ENCODE measurements at places on chromosomes 4 and X.

GRCh38 chrX:24575496-24575895, 71.7 kb downstream of the PCYT1B start:
- DNase-seq: no peak

GRCh38 chr4:93764639-93765246, 63.8 kb upstream of the ATOH1 start:
- peak; percentile 47 for DNase-seq

DNA sequence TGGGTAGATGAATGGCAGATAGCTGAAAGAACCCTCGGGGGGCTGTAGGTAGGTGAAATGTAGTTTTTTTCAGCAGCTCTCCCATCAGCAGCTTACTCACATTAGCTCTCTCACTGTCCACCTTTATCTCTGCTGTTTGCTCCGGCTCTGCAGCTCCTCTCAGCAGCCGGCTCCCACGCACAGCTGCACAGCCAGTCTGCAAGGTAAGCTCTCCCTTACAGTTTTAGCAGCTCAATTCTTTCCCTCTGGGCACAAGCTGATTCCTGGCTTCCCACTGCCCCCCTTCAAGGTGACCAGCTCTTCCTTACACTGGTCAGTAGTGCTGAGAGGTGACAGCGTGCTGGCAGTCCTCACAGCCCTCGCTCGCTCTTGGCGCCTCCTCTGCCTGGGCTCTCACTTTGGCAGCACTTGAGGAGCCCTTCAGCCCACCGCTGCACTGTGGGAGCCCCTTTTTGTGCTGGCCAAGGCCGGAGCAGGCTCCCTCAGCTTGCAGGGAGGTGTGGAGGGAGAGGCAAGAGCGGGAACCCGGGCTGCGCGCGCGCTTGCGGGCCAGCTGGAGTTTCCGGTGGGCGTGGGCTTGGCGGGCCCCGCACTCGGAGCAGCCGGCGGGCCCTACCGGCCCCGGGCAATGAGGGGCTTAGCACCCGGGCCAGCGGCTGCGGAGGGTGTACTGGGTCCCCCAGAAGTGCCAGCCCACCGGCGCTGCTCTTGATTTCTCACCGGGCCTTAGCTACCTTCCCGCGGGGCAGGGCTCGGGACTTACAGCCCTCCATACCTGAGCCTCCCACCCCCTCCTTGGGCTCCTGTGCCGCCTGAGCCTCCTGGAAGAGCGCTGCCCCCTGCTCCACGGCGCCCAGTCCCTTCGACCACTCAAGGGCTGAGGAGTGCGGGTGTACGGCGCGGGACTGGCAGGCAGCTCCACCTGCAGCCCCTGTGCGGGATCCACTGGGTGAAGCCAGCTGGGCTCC, 393.6 kb downstream of the CENPC start:
- DNase-seq: no peak

GRCh38 chr4:20096911-20097310, 154.8 kb upstream of the SLIT2 start:
- DNase-seq: no peak

GRCh38 chr4:167784826-167785225, 307.5 kb upstream of the ANXA10 start:
- DNase-seq: no peak

GRCh38 chr4:10571909-10572308, 112.7 kb downstream of the CLNK start:
- DNase-seq: no peak

DNA sequence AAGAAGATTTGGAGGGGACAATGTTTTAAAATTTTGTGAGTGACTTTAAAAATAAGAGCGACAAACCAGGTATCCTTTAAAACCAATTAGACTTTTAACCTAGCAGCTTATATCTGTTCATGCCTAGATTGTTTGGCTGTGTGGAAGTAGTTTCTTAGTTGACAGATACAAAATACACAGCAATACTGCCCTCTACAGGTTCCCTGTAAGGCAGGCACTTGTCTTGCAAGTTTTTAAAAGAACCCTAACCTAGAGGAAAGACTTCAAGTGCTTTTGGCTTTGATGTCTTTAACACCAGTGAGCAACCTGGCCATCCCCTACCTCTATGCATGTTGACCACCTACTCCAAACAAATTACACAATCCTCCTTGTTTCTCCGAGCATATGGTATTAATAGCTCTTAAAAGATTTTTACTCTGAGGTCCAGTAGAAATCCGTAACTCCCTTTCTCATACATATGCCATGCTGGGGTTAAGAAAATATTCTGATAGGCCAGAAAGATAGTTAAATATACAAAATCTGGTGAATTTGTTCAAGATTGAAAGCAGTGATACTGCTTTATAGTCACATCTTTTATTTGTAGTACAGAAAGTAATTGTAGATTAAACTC, 273.0 kb downstream of the ARHGAP24 start:
- DNase-seq: peak; percentile 90

DNA sequence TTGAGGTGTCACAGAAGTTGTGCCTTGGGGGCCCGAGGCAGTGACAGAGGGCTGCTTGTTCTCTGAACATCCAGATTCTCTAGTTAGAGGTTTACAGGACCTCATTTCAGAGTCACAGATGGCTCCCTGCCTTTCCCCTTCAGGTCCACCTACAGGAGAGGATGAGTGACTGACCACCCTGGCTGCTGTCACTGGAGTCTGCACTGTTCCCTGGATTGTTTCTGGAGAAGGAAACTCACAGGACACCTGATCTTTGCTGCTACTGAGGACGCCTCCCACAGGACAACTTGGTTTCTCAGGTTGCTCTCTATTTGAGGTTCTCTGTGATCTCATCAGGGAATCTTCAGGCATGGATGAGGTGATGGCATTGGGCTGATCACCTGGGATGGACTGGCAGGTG, 58.3 kb downstream of the GPRIN3 start:
- no peak for DNase-seq

GRCh38 chr4:92307181-92307580, 3.4 kb downstream of the GRID2 start:
- no peak for DNase-seq

DNA sequence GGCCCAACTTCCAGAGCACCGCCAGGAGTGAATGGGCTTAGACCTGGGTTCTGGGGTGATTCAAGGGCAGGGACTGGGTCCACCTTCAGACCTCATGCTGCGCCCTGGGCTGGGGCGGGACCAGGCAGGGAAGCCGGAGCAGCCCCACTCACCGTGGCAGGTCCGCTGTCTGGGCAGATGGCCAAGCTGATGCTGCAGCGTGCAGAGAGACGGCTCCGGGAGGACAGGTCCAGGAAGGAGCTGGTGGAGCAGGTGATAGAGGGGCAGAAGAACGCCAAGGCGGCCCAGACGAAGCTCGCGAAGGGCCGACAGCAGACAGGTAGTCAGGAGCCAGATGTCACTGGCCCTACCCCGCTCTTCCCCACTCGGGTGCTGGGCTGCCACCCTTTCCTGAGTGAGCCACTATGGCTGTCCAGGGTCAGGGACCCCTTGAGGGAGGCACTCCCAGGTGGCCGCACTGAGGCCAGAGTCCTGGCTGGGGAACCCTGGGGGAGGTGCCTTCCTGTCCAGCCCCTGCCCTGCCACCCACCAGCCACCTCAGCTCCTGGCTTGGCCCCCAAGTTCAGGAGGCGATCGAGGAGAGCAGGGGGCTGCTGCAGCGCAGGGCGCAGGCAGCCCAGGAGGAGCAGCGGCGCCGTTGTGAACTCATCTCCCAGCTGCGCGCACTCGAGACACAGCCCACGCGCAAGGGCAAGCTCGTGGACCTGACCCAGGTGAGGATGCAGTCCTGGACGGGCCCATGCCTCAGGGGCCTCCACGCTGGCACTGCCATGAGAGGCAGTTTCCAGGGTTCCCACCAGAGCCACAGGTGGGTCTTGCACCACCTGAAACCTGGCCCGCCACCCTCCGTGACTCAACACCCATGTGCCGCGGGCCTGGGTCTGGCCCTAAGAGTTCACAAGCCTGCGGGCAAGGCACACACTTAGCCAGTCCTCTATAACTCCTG, 10.1 kb upstream of the RNF4 start:
- DNase-seq: no peak

GRCh38 chr4:172497321-172497720, 671.3 kb upstream of the GALNT7 start:
- DNase-seq: no peak

All from fibroblast of mammary gland (primary cell).